ENCODE measurements at places on chromosomes 4 and X.

DNA sequence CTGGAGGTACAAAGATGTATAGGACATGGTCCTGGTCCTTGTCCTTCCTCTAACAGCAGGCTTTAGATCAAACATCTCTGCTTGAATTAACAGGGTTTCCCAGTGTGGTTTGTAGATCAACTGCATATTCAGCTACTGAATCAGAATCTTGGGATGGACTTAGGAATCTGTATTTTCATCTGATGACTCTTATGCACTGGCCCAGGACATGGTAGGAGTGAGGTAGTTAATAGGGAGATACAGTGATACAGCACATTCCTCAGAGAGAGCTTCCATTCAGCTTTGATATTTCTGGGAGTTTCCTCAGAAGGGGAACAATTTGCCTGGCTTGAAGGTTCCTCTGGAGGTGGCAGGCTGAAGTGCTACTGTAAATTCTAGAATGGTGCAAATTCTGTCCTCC lies 203.1 kb downstream of the LARP7 start:
- no peak for DNase-seq

DNA sequence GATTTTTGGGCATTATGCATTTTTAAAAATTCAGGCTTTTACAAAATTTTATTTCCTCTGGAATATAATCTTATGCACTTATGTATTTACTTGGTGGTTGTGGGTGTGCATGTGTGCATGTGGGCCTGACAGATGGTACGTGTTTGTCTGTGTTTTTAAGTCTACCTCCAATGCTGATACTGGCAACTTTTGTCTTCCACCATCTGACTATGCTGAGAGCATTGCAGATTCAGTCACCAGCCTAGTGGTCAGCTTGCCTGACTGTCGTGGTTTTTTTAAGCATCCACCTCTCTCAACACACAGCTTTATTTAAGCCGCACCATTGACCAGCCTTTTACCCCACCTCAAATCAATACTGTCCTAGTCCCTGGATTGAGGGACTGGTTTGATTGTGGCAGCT lies 37.1 kb downstream of the FSTL5 start:
- no peak for DNase-seq

- DNase-seq: no peak
Measured at GRCh38 chrX:71540801-71541200, 7.9 kb downstream of the OGT start.

GRCh38 chrX:107880054-107880610 lies 54.5 kb downstream of the MID2 start:
- DNase-seq: no peak

GRCh38 chrX:133677123-133678063 lies 262.1 kb upstream of the GPC4 start:
- no peak for DNase-seq

DNA sequence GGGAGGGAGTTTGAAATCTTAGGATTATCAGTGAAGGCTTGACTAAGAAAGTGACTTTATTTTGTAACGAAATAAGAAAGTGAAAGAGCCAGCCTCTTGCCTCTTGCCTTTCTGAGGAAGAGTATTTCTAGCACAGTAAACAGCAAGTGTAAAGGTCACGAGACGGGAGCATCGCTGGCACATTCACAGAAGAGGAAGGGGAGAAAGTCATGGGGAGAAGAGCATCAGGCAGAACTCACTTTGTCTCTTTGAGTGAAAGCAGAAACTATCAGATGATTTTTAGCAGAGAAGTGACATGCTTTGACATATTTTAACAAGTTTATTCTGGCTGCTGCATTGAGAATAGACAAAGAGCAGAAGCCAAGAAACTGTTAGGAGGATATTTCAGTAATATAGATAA lies 313.8 kb downstream of the CAMK2D start:
- DNase-seq: no peak

DNA sequence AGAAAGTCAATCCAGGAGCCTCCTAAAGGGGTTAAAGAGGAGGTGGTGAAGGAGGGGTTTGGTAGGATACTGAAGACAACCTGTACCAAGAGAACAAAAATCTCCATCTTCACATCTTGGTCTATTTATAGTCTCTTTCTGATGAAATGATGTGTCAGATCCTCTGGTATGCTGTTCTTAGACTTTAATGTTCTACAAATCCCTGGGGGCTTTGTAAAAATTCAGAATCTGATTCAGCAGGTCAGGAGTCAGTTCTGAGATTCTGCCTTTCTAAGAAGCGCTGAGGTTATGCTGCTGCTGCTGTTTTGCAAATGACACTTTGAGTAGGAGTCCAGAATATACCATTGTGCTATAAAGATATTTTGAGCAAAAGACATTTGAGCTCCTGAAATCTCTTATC lies 172.9 kb upstream of the GLRA2 start:
- no peak for DNase-seq

DNA sequence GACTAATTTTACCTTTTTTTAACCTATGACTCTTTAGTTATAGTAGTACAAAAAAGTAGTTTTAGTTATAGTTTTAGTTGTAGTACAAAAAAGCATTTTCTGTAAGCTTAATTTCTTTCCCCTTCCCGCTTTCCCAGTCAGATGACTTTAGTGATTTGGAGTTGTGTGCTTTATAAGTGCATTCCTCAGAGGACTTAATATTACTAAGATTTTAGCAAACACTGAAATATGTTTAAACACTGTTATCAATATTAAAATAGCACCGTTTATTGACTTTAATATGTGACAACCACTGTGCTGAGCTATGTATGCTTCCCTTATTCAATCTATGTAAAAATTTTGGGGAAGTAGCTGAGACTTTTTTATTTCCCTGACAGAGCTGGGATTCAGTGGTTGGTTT lies 22.8 kb downstream of the GUF1 start:
- DNase-seq: no peak

DNA sequence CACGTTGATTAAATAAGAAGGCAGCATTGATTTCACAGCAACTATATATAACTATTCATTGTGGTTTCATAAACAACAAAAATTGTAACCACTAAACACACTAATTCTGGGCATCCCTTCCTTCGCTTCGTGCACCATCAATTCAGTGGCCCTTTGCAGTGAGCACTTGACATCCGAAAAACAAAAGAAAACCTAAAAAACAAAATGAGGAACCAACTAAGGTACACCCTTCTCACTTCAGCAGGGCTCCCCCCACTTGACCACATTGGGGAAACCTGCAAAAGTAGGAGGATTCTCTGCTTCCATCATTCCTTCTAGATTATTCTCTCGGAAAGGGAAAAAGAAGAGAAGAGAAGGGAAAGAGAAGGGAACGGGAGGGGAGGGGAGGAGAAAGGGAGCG lies 28.3 kb downstream of the NBDY start:
- DNase-seq: no peak

DNA sequence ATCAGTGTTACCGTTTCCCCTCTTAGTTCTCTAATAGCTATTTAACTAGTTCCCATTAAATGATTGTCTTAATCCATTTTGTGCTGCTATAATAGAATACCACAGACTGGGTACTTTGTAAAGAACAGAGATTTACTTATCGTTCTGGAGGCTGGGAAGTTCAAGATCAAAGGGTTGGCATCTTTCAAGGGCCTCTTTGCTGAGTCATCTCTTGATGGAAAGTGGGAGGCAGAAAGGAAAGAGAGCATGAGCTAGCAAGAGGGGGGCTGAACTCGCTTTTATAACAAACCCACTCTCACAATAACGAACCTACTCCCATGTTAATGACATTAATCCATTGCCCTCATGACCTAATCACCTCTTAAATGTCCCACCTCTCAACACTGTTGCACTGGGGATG lies 17.4 kb upstream of the NKX3-2 start:
- no peak for DNase-seq

DNA sequence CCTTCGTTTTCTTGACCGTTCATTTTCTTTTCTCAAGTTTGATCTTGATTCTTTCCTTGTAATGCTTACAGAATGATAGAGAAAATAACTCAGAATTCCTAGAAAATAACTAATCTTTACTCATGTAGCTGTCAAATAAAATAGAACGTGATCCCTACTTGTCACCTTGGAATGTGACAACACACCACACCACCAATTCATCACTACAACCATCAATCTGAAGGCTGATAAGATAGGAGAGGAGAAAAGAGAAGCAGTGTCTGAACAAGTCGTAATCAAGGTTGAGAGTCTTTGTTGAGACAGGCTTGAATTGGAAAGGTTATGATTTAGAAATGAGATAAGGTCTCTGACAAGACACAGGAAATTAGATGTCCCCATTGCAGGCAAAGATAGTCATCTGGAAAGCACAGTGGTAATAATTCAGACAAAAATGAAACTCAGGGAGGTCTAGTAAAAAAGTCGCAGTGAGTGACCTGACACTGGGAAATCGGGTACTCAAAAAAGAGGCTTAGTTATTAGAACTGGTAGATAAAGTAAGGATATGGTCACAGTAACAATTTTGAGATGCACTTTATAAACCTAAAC lies 456.2 kb downstream of the FAT4 start:
- DNase-seq: no peak

GRCh38 chr4:47145630-47146029 lies 114.3 kb downstream of the GABRB1 start:
- no peak for DNase-seq

GRCh38 chrX:95835223-95835622 lies 849.4 kb upstream of the DIAPH2 start:
- no peak for DNase-seq

- DNase-seq: no peak
Measured at GRCh38 chr4:60443068-60443467, 757.1 kb upstream of the ADGRL3 start.

GRCh38 chr4:143359644-143360193 lies 23.0 kb downstream of the GAB1 start:
- no peak for DNase-seq

GRCh38 chr4:2269206-2269531 lies 7.3 kb upstream of the MXD4 start:
- DNase-seq: no peak

- no peak for DNase-seq
Measured at GRCh38 chr4:22268350-22269025, 247.4 kb downstream of the ADGRA3 start.

DNA sequence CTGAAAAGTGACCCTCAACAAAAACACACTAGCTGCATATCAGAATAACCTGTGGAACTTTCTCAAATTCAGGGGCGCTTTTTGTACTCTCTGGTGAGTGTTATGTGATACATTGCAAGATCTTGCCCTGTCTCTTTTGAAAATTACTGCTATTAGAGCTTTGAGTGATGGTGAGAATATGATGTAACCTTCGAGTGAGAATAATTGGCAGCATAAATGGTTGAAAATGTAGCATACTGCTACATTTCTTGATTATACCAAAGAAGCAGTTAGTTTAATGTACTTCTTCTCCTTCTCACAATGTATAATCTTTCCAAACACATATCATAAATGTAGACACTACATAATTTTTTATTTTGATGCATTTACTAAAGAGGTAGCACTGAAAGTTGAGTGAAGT lies 882.9 kb downstream of the FSTL5 start:
- no peak for DNase-seq

DNA sequence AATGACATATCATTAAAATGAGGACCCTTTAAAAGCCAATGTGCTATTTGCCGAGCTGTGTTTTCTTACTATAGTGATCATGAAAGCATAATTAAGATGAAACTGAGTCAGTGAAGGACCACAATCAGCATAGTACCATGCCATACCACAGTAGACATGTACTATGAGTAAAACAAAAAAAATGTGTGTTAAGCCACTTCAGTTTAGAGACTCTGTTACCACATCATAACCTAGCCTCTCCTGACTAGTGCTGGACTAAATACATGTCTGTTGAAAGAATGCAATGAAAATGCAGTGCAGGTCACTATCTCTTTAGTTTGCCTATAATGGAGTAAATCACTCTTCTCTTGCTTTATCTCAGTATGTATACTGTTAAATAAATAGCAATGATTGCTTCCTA lies 12.3 kb upstream of the DDX53 start:
- DNase-seq: no peak

DNA sequence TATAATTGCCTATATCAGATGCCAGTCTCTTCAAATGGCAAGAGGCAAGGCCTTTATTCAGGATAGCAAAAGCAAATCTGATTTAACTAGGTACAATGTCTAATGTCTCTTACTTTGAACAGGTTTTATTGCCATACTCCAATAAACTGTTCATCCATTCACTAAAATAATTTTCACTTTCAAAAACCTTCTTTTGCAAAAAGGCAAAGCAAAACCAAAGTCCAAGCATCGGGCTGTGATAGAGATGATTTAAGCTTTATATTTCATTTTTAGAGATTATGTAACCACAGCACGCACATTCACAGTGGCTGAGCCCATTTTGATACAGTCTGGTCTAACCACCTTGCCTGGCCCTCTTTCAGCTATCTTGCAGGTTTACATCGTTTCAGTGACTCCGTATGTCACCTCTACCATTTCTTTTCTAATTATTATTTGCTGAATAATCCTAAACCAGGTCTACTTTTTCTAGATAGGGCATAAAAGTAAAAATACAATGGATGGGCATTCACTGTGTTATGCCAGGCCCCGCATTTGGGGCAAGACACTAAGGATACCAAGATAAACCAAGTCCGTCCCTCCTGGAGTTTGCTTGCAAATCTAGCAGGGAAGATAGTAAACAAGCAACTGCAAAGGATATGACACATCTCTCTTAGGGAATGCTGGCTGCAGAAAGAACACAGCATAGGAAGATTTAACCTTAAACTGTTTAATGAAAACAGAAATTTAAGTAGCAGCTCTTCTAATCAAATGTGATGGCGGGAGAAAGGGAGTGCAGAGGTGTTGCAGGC lies 1.8 kb downstream of the CASP3 start:
- no peak for DNase-seq

GRCh38 chr4:18670034-18670433 lies 648.5 kb upstream of the LCORL start:
- DNase-seq: no peak

GRCh38 chr4:46889410-46889809 lies 19.6 kb downstream of the COX7B2 start:
- no peak for DNase-seq

DNA sequence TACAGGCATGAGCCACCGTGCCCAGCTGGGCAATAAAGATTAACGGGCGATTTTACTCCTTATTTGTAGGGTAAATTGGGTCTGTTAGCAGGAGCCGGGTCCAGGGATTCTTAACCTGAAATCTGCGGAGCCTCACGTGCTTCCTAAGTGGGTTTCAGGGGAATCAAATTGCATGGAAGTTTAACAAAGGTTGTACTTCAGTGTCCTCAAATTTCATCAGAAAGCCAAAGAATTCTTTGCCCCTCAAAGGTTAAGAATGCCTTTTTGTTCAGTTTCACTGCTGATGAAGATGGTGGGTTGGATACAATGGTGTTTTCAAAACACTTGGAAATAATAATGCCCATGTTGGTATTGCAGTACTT lies 67.9 kb downstream of the AFF1 start:
- no peak for DNase-seq
